PC-9 (cell line): ENCODE measurements at places on chromosomes 16 and 17. TPM values are rescaled to one million over a fixed set of nuclear protein-coding genes. Genes with fewer than 3 reads are reported as not detected.

NPIPB6 gene
- total RNA-seq: 6.9 and 7.0 TPM in 2 replicates

CCL16 gene
- not detected in 2 replicates for total RNA-seq

TNP2 gene
- total RNA-seq: not detected in 2 replicates

EXOC7 gene
- total RNA-seq: 118 and 131 TPM in 2 replicates

DRC3 gene
- 7.2 and 15.2 TPM in 2 replicates for total RNA-seq

PNMT gene
- 0.75 and 1.1 TPM in 2 replicates for total RNA-seq

CCL8 gene
- not detected in 2 replicates for total RNA-seq

SPATA33 gene
- 21.0 and 25.6 TPM in 2 replicates for total RNA-seq

TEDC2 gene
- total RNA-seq: 26.3 and 28.0 TPM in 2 replicates

TRPV3 gene
- total RNA-seq: 1.5 and 1.9 TPM in 2 replicates

GPR142 gene
- total RNA-seq: not detected in 2 replicates

HCFC1R1 gene
- 118 and 186 TPM in 2 replicates for total RNA-seq

GRAPL gene
- total RNA-seq: 0.37 TPM in 1 of 2 replicates, not detected in the other

NCOR1 gene
- total RNA-seq: 139 and 171 TPM in 2 replicates

CTRB1 gene
- not detected in 2 replicates for total RNA-seq

OR3A3 gene
- total RNA-seq: not detected in 2 replicates

MYO15B gene
- total RNA-seq: 53.5 and 79.7 TPM in 2 replicates

KRTAP2-1 gene
- total RNA-seq: not detected in 2 replicates

GOSR1 gene
- 30.1 and 43.7 TPM in 2 replicates for total RNA-seq

PRSS8 gene
- 147 and 154 TPM in 2 replicates for total RNA-seq

MYH8 gene
- total RNA-seq: not detected in 2 replicates

EVPLL gene
- total RNA-seq: 3.7 and 5.7 TPM in 2 replicates

NEUROD2 gene
- total RNA-seq: not detected in 2 replicates

TENT4B gene
- 6.1 and 11.4 TPM in 2 replicates for total RNA-seq

CCL4 gene
- total RNA-seq: not detected in 2 replicates

TBC1D16 gene
- total RNA-seq: 41.7 and 44.1 TPM in 2 replicates

SLC16A3 gene
- total RNA-seq: 157 and 198 TPM in 2 replicates

CPNE7 gene
- total RNA-seq: 19.5 and 27.8 TPM in 2 replicates

GAS7 gene
- total RNA-seq: not detected in 2 replicates

TPPP3 gene
- 3.1 and 4.5 TPM in 2 replicates for total RNA-seq

CCL13 gene
- total RNA-seq: not detected in 2 replicates

IL21R gene
- total RNA-seq: 0.35 and 3.8 TPM in 2 replicates

TNFSF12 gene
- total RNA-seq: 14.3 and 21.5 TPM in 2 replicates

GPR139 gene
- total RNA-seq: not detected in 2 replicates

CDR2 gene
- 29.3 and 34.0 TPM in 2 replicates for total RNA-seq

ASGR1 gene
- total RNA-seq: 3.5 and 5.9 TPM in 2 replicates

ARL5C gene
- not detected in 2 replicates for total RNA-seq

IGFALS gene
- 0.18 TPM in 1 of 2 replicates, not detected in the other for total RNA-seq

KCNJ12 gene
- total RNA-seq: 1.1 and 2.0 TPM in 2 replicates

CCL7 gene
- total RNA-seq: not detected in 2 replicates

SEPHS2 gene
- 66.8 and 67.2 TPM in 2 replicates for total RNA-seq

KIF2B gene
- not detected in 2 replicates for total RNA-seq

MTSS2 gene
- 27.6 and 52.0 TPM in 2 replicates for total RNA-seq

PRSS22 gene
- total RNA-seq: 98.2 and 99.7 TPM in 2 replicates

RCVRN gene
- not detected in 2 replicates for total RNA-seq

C16orf74 gene
- 44.3 and 51.6 TPM in 2 replicates for total RNA-seq

KRTAP17-1 gene
- total RNA-seq: not detected in 2 replicates

NAGPA gene
- total RNA-seq: 20.6 and 31.2 TPM in 2 replicates

KCNJ2 gene
- total RNA-seq: not detected in 2 replicates

TBC1D3K gene
- total RNA-seq: not detected in 2 replicates

ICAM2 gene
- total RNA-seq: 7.8 and 9.2 TPM in 2 replicates

SGCA gene
- total RNA-seq: not detected in 2 replicates

NMRAL1 gene
- 118 and 141 TPM in 2 replicates for total RNA-seq

ATP2A1 gene
- total RNA-seq: 8.3 and 10.7 TPM in 2 replicates

KRTAP4-6 gene
- total RNA-seq: not detected in 2 replicates

PRDM7 gene
- not detected in 2 replicates for total RNA-seq

CARHSP1 gene
- 179 and 186 TPM in 2 replicates for total RNA-seq
